ENCODE measurements at places on chromosomes 13 and 19. TPM values are rescaled to one million over a fixed set of nuclear protein-coding genes. Genes with fewer than 3 reads are reported as not detected.

The ZNF534 gene
- total RNA-seq: 2.8 TPM

The PEAK3 gene
- total RNA-seq: not detected

The TJP3 gene
- not detected for total RNA-seq

The FGF22 gene
- total RNA-seq: 0.62 TPM

The FFAR1 gene
- not detected for total RNA-seq

The RGS9BP gene
- total RNA-seq: 0.78 TPM

The ZNF225 gene
- total RNA-seq: 13.1 TPM

All from occipital lobe (tissue), 3 donors.